HTR-8/SVneo (cell line): ENCODE measurements at places on chromosomes 6 and 20.
A peak's percentile ranks its signal among the peaks of the same experiment; 100 is the strongest.

- no peak for DNase-seq
These were observed 156.9 kb downstream of the CDKAL1 start for GRCh38 chr6:20691185-20691584.

- DNase-seq = no peak
These were observed 238.2 kb downstream of the GMDS start for GRCh38 chr6:2007165-2007564.

- DNase-seq = no peak
These were observed 694.9 kb upstream of the ID4 start for GRCh38 chr6:19142275-19142674.

DNA sequence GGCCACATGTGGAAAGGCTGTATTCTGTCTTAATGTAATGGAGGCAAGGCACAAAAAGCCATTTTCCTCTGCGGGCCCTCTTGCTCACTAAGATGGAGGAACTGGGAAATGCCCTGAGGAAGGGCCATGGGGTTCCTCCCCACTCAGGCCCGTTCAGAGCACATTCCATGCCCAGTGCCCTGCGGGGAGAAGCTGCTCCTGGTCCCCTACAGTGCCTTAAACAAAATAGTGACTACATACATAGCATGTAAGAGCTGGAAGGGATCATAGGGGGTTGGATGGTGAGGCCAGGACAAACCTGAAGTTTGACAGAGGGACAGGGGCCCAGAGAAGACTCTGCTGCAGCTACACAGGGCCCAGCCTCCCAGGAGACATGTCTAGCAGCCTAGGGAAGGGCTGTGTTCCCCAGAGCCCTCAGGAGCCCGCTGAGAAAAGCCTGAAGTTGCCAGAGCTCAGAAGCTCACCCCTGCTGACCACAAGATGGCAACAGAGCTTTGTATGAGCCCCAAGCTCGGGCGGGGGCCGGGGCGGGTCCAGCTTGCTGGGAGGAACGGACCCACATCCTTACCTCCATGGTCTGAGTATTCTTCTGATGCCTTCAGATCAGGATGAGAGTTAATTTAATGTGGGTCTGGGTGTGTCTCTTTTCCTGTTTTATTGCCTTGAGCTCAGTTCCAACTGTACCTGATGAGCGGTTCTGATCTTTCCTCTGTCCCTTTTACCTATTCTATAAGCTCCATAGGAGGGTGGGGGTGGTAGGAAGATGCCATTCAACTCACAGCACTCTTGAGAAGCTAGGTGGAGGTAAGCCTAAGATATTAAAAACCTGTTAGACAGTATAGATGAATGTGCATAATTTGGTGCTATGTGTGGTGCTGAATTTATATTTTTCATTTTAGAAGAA, 242.9 kb downstream of the CDC5L start:
- DNase-seq = peak; percentile 85

- no peak for DNase-seq
These were observed 21.3 kb upstream of the MICB start for GRCh38 chr6:31476515-31477139.

DNA sequence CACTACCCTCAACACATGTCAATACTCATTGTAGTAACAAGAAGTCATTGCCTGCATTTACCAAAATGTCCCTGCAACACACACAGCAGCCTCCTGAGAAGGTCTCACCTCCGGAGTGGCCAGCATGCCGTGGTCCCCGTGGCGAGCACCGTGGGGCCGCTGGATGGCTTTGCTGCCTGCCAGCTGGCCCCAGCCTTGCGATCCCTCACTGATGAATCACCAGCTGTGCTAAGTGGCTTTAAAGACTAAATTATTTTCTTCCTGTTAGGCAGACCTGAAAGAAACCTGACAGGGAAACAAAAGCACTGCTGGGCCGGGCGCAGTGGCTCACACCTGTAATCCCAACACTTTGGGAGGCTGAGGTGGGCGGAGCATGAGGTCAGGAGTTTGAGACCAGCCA, 306.7 kb downstream of the CDH4 start:
- DNase-seq = no peak

GRCh38 chr20:34124469-34125249, 12.6 kb upstream of the EIF2S2 start:
- no peak for DNase-seq

DNA sequence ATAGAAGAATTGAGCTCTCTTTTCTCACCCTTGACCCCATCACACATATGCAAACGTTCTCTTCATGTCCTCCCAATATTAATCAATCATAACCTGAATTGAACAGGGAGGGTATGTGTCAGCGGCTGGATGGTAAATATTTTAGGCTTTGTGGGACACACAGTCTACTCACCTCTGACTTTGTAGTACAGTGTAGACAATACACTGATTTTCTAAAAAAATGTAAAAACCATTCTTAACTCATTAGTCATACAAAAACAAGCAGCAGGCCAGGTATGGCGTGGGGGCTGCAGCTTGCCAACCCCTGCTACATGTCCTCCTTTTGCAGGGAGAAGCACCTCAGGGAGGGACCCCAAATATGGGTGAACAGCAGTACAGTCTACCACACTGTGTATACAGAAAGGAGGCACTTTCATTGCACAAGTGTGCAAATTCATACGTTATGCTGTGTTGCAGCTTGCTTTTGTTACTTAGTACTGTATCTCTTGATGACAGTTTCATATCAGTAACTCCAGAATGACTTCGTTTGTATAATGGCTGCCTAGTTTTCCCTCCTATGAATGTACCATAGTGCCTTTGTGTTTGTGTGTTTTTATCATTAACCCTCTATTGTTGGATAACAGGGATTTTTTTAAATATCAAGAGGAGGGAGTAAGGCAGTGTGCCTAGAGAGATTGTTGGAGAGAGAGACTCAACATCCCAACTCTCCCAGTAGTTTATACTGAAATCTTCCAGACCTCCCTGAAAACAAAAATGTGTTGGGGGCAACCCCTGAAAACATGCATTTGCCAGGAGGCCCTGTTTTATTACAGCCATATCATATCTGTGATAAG, 214.3 kb downstream of the ZMYND8 start:
- no peak for DNase-seq

DNA sequence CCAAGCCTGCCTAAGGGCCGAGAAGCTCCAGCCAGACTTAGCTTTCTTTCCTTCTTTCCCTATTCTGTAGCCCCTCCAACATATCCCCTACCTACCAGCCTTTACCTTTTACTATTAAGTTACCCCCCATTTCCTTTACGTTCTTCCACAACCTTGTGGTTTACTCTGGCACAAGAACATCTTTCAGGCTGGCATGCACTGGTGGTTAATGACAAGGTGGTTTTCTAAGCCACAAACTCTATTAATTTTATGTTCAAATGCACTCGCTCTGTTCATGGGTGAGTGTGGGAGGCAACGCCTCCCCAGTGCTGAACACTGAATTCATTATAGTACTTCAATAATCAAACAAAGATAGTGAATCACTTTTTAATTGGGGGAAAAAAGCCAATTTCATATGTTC, 64.4 kb downstream of the TRERF1 start:
- DNase-seq = no peak

GRCh38 chr20:21510414-21511384, 3.2 kb downstream of the NKX2-2 start:
- no peak for DNase-seq

DNA sequence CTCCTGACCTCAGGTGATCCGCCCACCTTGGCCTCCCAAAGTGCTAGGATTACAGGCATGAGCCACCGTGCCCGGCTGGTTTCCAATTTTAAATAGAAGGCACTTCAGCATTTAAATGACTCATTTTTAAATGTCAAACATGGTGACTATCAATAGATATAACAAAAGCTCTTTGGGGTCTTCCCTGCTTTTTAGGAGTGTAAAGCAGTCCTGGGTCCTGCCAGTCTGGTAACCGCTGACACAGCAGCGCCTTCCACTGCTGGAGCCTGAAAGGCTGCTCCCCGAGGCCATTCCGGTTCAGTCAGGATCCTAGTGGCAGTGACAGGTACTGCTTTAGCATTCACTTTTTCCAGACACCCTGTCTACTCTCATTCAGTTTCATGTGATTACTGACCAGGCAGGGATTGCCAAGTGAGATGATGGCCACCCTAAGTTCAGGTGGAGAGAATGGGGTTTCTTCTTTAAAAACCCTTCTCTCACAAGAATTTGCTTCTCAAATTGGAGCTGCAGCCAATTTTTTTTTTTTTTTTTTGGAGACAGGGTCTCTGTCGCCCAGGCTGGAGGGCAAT, 5.1 kb downstream of the DIDO1 start:
- DNase-seq = peak; percentile 83

DNA sequence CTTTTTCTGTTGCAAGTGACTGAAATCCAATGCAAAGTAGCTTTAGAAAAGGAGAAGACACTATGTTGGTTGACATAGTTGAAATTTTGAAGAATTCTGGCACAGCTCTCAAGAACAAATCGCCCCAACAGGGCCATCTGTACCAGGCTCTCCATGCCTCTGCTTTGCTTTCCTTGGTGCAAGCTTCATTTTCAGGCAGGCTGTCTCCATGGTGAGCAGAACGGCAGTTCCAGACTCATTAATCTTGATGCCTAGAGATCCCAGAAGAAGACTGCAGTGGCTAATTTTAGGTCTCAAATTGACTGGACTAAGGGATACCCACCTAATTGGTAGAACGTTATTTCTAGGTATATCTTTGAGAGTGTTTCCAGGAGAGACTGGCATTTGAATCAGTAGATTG, 950.7 kb upstream of the FLRT3 start:
- no peak for DNase-seq

GRCh38 chr6:161792851-161793493, 519.1 kb upstream of the AGPAT4 start:
- no peak for DNase-seq

- DNase-seq = no peak
These were observed 272.0 kb downstream of the PACRG start for GRCh38 chr6:162999575-163000285.

DNA sequence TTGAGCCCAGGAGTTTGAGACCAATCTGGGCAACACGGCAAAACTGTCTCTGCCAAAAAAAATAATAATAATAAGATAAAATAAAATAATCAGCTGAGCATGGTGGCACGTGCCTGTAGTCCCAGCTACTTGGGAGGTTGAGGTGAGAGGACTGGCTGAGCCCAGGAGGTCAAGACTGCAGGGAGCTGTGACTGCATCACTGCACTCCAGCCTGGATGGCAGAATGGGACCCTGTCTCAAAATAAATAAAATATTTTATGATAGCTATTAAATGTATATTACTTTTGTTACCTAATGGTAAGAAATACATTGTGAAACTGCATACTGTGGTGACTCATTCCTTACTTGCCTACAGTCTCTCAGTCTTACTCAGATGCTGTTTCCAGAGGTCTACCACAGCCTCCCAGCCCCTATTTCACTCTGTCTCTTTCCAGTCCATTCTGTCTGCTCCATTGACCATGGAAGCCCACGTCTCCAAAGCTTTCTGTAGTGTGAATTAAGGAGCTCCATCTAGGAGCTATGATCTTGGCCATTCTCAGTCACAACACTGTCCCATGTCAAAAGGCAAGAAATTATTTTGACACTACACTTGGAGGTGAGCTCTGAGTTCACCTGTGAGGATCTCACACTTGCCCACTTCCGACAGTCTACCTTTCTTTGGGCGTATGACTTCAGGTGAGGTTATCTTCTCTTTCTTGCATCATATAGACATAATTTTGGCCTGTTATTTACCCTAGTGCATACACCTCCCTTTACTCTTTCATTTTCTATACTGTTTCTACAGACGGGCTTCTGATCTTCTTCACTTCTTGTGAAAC, 22.4 kb upstream of the SNX9 start:
- DNase-seq = no peak

- DNase-seq = no peak
These were observed 709.9 kb downstream of the TFAP2A start for GRCh38 chr6:9704989-9705388.

DNA sequence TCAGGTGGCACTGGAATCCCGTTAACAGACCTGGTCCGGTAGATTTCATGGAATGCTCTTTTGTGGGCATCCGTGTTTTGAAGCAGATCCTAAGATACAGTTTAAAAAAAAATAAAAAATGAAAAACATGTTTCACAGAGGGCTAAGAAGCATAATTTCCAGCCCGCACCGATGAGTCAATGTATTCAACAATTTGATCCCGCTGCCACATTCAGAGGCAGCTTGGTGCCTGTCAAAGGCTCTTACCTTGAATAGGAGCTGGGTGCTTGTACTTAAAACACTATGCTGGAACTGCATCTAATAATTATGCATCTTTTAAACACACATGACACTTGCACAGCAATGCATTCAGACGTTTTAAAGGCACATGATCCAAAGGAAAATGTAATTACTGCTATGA, 164.8 kb downstream of the SYNE1 start:
- no peak for DNase-seq

DNA sequence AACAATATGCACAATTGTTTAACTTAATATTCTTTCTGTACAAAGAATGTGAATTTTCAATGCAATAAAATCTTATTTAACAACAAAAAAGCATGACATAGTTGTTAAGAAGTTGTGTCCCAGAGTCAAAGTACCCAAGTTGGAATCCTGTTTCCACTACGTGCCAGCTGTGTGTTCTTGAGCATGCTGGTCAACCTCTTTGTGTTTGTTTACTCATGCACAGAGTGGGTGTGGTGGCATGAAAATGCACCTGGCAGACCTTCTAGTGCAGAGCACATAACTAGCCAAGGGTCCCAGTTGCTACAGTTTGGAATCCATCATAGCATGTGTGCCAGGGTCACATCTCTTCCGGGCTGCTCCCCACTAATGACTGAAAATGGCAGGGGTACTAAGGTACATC, 24.7 kb upstream of the MOCS1 start:
- no peak for DNase-seq

- DNase-seq = peak; percentile 19
These were observed 94.1 kb downstream of the HIVEP2 start for GRCh38 chr6:142850679-142851423.

GRCh38 chr6:10522929-10523573, 1.9 kb downstream of the GCNT2 start:
- DNase-seq = no peak

DNA sequence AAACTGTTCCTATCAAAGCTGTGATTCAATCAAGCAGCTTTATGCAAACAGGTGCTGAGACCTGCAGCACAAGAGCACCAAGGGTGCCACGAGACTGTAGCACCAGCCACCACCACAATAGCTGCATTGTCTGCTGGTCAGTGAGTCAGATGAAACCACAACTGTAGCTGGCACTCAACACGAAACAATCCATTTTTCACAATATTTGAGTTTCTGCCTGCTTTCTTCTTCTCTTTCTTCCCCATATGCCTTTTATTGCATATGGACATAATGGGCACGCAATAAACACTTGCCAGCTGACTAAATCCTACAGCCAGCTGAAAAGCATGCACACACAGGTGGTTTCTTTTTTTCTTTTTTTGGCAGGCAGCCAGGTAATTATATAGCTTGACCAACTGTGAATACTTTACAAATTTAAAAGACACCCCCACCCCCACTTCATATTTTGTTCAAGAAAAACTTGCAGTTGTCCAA, 16.6 kb downstream of the SLC2A12 start:
- DNase-seq = no peak

GRCh38 chr6:128415387-128415786, 105.0 kb downstream of the PTPRK start:
- no peak for DNase-seq

DNA sequence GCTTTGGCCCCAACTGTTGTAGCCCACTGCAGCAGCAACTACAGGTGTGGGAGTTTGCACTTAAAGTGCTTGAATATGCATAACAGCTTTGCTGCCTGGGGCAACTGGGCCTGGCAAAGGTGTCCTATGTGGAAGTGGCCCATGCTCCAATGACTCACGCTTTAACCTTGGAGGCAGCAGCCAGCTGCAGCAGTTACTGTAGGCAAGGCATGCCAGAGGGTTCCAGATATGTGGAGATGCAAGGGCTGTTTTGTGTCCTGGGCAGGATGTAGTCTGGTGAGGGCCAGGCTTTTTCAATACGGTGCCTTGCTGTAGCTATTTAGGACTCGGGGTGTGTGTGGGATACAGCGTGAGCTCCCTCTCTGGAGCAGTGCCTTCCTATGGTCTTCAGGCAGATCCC, 150.3 kb downstream of the NKAIN2 start:
- no peak for DNase-seq

GRCh38 chr6:2863901-2864300, 22.2 kb upstream of the SERPINB1 start:
- DNase-seq = no peak
